ENCODE measurements at places on chromosomes 11 and 22. TPM values are rescaled to one million over a fixed set of nuclear protein-coding genes. Genes with fewer than 3 reads are reported as not detected.

DNA sequence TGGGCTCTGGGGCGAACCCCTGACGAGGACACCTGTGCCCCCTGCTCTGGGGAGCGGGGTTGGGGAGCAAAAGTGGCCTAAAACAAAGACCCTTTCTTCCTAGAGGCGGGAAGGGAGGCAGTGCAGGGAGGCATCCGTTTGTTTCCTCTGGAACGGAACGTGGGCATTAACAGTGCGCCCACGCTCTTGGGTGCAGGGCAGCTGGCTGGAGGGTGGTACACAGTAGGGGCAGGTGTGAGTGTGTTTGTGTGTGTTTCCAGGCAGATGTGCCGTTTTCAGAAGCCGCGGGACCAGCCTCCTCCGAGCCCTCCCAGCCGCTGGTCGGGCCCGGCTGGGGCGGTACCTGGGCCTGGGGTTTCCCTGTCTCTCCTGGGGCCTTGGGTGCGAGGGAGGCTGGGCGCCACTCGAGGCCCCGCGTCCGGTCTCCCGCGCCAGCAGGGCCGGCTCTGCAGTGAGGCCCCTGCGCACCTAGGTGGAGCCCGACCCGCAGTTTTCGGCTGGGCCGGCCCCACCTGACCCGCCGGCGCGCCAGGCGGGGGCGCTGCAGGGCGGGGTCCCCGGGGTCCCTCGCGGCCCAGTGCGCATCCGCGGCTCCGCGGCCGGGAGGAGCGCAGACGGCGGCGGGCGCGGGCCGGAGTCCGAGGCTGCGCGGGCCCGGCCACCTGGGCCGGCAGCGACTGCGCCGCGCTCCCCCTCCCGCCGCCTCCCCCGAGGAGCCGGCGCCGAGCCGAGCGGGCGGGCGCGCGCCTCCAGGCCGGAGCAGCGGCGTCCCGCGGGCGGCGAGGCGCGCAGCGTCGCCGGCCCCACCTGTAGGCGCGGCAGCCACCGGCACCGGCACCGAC is 1252.7 kb downstream of the BRD1 start:
- no peak overlapping the region for H3K27ac ChIP-seq
- H3K36me3 ChIP-seq, result no peaks in the 10 kb centered on the region
- no peak for DNase-seq
- H3K4me3 ChIP-seq, result no peak overlapping the region
- peaks cover 59% of the 10 kb centered on the region for H3K27me3 ChIP-seq

GRCh38 chr11:2708757-2709281 is 9.0 kb upstream of the KCNQ1OT1 start:
- no peak overlapping the region for H3K27ac ChIP-seq
- H3K36me3 ChIP-seq, result no peaks in the 10 kb centered on the region
- H3K4me3 ChIP-seq, result no peak overlapping the region
- peaks cover 2% of the 10 kb centered on the region for H3K4me1 ChIP-seq

- H3K4me3 ChIP-seq, result no peak overlapping the region
- no peak for DNase-seq
- H3K27me3 ChIP-seq, result no peaks in the 10 kb centered on the region
Measured at GRCh38 chr22:37904572-37905533, 1.2 kb upstream of the MICALL1 start.

DNA sequence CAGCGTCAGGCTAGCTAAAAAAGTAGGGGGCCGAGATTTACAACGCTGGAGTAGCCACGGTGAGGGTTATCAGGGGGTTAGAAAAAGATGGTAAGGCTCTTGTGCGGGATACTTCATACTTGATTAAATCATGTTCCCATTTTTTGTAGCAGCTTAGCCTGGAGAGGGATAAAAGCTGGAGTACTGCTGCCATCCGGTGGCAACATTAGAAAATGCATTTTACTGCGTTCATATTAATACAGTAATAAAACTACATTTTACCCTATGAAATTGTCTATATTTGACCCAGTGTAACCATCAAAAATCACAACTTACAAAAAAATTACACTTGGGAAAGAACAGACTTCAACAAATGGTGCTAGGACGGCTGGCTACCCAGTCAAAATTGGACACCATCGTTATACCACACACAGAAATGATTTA is 17.3 kb downstream of the RPUSD4 start:
- no peaks in the 10 kb centered on the region for H3K36me3 ChIP-seq
- no peaks in the 10 kb centered on the region for H3K4me1 ChIP-seq
- no peak overlapping the region for H3K4me3 ChIP-seq
- DNase-seq, result no peak
- H3K27me3 ChIP-seq, result no peaks in the 10 kb centered on the region

Gene GALNT18
- total RNA-seq, result 6.9 TPM

Gene CCDC15
- 3.1 TPM for total RNA-seq
